Foreskin keratinocyte (primary cell): ENCODE measurements at places on chromosomes 4 and X.

- peak; percentile 56 for DNase-seq
Measured at GRCh38 chr4:65071564-65071963, 598.7 kb downstream of the EPHA5 start.

DNA sequence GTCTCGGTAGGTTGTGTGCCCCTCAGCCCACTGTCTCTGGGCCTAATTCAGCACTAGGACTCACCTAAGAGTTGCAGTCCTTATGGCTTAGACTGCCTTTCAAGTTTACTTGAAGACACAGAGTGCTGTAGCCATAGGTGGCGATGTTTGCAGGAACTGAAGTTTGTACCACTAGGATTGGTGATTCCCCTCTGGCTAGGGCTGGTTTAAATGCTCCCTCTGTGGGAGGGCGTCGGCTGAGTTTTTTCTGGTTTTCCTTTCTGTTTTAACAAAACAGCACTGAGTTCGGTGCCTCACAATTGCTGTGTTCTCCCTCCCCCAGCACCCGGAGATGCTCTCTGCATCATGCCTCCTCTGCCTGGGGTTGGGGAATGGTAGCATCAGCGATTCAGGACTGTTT lies 480.9 kb downstream of the PCDH11X start:
- DNase-seq, result no peak

DNA sequence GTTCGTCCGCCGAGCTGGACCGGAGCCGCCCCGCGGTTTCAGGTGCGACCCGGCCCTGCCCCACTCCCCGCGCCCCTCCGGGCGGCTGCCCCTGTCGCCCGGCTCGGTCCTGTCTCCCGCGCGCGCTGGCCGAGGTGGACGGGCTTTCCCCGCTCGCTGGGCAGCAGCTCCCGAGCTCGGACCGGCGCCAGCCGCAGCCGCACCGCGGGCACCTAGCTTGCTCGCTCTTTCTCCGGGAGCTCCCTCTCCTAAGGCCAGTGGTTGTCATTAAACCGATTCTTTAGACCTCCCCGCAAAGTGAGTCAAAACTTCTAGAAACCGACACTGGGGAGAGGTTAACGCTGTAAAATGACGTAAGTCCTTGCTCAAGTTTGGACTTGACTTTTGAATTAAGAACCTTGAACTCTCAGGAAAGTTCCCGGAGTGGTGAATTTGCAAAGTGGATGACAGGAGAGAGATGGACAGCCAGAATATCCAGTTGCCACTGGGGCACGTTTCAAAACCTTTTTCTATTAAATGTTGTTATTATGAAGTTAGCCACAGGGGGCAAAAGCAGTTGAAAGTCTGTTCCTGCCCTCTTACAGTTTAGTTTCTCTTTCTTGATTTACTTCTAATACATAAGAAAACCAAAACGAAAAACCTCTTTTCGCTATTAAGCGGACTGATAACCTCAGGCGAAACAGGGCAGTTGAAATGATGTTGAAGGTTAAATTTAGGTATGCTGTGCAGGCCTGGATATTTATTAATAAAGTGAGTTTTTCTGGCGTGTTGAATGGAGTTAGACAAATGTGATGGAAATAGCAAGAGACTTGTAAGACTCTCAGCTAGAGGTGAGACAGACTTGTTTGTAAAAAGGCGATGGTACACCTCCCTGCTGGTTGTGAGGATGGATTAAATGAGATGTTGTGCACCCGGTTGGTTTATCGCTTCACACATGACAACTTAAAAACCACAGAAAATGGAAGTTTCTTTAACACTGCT lies 847 bp downstream of the PI4K2B start:
- DNase-seq, result peak; percentile 94

GRCh38 chr4:112201915-112202505 lies 29.6 kb upstream of the AP1AR start:
- no peak for DNase-seq

DNA sequence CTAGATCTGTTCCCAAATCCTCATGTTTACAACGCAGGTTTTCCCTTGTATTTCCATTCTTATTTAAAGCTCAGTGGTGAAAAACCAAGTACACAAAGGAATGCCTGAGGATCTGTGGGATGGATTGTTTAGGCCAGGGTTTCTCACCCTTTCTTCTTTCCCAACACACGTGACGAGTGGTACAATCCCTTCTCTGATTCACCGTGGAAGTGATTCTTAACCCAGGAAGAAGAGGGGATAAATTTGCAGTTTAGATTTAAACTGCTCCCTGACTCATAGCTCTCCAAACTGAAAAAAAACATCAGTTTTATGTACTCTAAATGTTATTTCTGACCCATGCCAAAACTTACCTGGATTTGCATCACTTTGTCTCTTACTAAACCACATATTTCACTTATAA lies 17.0 kb downstream of the PAQR3 start:
- DNase-seq, result no peak

GRCh38 chr4:183863155-183863825 lies 41.8 kb upstream of the STOX2 start:
- no peak for DNase-seq

- DNase-seq, result no peak
Measured at GRCh38 chr4:52665592-52665991, 6.5 kb upstream of the USP46 start.

DNA sequence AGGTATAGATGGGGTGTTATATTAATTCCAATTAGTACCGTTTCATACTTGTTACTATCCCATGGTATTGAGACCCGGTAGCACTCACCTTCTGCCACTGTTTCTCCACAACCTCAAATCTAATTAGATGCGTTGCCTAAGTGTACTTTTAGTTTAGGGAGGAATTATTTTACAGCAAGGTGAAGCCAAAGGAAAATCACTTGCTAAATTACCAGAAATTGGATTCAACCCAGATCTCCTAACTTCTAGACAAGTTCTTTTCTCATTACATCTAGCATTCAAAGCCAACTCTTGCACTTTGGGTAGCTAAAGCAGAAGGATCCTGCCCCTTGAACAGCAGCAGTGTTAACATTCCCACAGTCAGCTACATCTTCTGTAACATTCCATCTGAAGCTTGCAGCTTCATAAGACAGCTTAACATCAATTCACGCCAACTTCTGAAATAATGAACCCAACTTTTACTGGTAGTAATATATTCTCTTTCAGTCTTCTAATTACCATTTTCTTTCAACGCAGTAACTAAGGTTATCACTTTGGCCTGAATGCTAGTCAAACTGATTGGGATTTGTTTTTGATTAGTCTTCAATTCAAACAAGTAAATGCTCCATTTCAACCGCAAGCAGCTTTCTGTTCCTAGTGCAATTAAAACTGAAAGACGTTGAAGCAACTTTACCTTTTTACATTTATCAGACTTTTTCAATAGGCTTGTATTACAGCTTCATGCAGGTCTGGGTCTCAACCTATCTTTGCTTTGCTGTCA lies 934 bp upstream of the SEC31A start:
- no peak for DNase-seq

- no peak for DNase-seq
Measured at GRCh38 chr4:16136827-16137226, 53.0 kb upstream of the PROM1 start.

DNA sequence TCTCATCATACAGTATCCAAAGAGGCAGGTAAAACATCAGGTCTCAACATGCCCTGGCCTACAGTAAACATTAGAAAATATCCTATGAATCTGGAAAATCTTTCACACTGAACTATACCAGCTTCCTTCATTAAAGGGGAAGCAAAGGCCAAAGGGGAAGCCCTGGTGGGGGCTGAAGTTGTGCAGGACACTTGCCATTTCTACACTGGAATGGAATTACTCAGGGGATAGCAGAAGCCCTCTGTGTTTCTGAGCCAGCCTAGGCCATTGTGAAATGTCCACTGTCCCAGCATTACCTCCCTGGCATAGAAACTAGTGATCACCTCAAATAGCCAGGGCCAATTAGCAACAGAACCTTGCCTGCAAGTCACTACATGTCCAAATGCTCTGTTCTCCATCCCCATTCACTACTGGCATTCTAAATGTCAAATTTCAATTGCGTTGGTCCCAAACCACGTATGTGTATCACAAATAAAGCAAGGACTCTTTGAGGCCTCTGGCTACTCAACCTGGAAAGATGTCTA lies 429.9 kb downstream of the AFF2 start:
- DNase-seq, result peak; percentile 33

DNA sequence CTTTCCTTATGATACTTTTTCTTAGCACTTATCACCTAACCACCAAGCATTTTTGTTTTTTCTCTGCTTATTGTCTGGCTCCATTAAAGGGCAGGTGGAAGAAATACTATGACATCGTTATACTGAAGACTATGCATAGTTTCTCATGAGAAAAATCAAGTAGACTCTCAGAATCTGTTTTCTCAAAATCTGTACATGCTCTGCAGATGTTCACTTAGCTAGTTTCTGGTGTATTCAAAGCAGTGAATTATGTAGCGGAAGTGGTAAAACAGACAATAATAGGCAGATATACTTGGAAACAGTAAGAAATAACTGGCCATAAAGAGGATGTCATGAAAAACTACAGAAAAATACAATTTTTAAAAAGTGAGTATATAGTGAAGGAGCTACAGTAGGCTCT lies 146.0 kb downstream of the STIM2 start:
- no peak for DNase-seq
